NB4 (cell line): ENCODE measurements at places on chromosomes 2 and 18.

- no peak for DNase-seq
Measured at GRCh38 chr2:41521211-41521610, 526.6 kb upstream of the PKDCC start.

DNA sequence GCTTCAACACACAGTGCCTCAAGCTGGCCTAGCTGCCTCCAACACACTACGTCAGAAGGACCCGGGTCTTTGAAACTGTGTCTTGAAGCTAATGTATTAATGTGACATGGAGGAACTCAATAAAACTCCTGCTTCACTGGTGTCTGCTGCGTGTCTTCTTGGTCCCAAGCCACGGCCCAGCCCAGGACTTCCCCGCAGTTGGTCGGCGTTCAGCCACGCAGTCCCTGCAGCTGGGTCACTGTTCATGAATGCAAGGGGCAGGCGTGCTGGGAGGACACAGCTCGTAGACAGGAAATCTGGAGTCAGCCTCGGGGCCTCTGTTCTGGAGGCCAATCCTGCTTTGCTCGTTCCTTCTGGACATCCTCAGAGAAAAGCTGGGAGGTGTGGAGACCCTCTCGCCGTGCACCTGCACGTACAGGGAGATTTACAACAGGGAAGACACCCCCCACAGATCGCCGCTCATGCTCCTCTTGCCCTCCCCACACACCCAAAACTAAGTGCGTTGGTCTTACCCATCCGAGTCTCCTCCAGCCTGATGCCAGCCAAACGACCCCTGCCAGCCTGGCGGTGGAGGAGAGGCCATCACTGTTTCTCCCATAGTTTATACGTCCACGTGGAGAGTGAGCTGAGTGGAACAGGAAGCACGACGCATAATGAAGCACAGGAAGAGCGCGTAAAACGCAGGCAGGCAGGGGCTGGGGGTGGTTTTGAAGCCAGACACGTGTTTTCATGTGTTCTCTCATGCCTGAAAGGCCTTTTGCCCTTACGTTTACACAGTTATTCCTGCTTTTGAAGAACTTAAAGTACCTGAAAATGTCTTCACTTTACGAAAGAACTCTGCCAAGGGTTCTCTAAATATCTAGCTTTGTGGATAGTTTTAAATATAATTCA lies 39.7 kb downstream of the ADI1 start:
- no peak for DNase-seq

GRCh38 chr2:200306196-200306930 lies at the start of gene SPATS2L:
Gene SPATS2L, plus strand, starts transcription at chr2:200306693. Its CDS starts 82,552 bp downstream, at chr2:200389245.
- peak; percentile 69 for DNase-seq

GRCh38 chr2:182933629-182934028 lies 67.2 kb upstream of the FRZB start:
- DNase-seq, result no peak

GRCh38 chr2:173226899-173227698 lies 127.6 kb upstream of the CDCA7 start:
- no peak for DNase-seq

- no peak for DNase-seq
Measured at GRCh38 chr18:64380117-64380516, 231.2 kb upstream of the LINC00305 start.

DNA sequence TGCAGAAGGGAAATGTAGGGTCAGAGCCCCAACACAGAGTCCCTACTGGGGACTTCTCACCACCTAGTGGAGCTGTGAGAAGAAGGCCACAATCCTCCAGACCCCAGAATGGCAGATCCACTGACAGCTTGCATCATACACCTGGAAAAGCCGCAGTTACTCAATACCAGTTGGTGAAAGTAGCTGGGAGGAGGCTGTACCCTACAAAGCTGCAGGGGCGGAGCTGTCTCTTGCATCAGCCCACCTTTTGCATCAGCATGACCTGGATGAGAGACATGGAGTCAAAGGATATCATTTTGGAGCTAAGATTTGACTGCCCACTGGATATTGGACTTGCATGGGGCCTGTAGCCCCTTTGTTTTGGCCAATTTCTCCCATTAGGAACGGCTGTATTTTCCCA lies 237.3 kb downstream of the CALCRL start:
- no peak for DNase-seq

DNA sequence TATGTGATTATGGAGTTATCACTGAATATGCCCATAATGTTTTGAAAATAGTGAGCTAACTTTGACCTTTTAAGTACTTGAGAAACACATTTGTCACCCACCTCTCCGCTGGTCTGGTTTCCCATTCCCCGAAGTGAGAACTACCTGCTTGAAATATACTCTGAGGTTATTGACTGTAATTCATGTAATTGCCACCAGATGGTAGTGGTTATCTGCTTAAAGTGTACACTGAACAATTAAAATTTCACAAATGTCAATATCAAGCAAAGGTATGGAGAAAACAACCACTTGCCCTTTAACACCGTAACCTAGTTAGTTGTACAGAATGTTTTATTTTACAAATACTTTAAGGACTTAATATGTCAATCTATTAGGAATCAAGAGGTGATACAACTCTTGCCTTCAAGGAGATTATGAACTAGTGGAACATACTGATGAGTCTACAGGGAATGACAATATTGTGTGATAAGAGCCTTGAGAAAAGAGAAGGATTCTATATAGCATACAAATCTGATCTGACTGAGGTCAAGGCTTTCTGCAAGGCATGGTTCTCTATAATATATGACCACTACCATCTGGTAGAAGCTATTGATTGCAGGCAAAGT lies 316.8 kb upstream of the KCNH7 start:
- DNase-seq, result peak; percentile 52

- no peak for DNase-seq
Measured at GRCh38 chr2:27271631-27272340, 3.4 kb upstream of the DNAJC5G start.

DNA sequence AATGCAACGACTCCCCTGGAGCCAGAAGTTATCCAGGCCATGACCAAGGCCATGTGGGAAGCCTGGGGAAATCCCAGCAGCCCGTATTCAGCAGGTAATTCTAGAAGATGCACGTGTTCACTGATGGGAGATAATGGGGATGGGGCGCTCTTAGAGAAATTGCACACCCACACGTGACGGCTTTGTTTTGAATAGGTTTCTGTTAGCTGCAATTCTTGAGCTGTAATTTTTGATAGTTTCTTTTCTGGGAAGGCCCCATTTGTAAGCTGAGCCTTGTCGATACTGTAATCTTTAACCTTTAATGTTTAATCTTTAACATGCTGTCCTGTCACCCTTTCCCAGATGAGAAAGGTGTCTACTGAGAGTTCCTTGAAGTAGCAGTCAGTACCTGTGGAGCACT lies 3.6 kb downstream of the SCLY start:
- DNase-seq, result no peak

GRCh38 chr2:1553671-1554295 lies 140.5 kb downstream of the TPO start:
- no peak for DNase-seq

DNA sequence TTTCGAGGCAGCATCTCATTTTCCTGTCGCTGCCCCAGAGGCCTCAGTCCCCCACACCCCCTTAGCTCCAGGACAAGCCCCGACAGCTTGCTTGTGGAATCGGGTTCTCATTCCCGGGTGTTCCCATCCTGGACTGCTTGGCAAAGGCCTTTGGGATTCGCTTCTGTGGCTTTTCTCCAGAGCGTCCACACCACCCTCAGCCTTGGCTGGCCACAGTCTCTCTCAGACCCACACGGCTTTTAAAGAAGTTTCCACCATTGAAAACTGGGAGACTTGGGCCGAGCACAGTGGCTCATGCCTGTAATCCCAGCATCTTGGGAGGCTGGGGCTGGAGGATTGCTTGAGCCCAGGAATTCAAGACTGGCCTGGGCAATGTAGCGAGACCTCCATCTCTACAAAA lies 2.7 kb downstream of the ESPNL start:
- DNase-seq, result no peak

- no peak for DNase-seq
Measured at GRCh38 chr2:205702576-205702975, 20.3 kb downstream of the NRP2 start.

DNA sequence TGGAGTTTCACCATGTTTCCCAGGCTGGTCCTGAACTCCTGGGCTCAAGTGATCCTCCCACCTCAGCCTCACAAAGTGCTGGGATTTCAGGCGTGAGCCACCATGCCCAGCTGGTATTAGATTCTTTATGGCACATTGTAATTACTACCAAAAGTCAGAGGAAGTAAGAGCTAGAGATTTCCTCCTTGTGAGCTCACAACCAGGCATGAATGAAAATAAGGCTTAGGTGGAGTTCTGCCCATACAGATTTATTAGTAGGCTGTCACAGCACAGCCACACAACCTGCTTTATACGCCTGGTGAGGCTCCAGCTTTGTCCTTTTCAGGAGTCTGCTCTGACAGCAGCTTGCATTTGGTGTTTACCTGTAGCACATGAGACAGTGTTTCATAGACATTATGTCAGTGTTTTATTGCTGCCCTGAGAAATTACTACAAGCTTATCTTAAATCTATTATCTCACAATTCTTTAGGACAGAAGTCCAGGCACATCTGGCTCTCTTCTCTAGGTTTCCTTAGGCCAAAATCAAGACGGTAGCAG lies 156.6 kb downstream of the TANC1 start:
- peak; percentile 24 for DNase-seq

- no peak for DNase-seq
Measured at GRCh38 chr18:50895350-50896045, 16.6 kb downstream of the ME2 start.

DNA sequence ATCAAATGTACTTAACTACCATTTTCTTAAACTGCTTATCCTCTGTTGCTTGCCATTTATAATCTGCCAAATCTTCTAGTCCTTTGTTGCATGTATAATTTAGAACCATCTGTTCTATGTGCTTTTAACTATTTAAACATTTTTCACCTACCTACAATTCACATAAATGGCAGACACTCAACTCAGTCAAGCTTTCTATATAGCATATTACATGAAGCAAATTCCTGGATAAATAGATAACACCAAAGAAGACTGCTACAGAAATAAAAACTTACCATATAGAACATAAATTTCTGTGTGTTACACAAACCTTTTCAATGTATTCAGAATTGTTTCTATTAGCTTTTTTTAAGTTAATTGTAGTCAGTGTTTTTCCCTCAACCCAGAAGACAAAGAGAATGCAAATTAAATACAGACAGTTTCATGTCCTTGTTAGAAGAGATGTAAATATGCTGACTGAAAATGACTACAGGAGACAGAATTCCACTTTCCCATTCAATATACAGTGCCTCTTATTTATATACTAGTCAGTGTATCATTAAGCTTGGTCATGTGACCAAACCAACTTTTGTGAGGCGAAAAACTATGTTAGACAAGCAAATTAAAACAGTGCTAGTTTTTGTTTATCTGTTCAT lies 2.6 kb downstream of the BAZ2B start:
- peak; percentile 43 for DNase-seq

DNA sequence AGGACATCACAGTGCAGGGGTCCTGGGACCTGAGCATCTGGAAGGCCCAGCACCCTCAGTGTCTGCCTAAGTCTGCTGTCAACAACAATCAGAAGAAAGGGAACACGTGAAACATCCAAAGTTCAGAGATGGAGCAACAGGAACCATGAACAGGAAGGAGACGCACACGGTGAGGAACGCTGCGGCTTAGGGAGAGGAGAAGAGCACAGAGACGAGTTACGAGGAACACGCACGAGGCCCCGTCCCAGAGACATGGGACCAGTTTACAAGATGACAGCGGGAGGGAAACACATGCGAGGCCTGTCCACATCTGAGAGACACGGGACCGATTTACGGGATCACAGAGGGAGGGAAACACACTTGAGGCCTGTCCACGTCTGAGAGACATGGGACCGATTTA lies 2.9 kb upstream of the KCNG2 start:
- DNase-seq, result no peak
